MCF 10A (cell line): ENCODE measurements at places on chromosomes 1 and 21.

- H3K36me3 ChIP-seq: no peaks in the 10 kb centered on the region
- no peak overlapping the region for H3K4me3 ChIP-seq
- H3K27me3 ChIP-seq: no peaks in the 10 kb centered on the region
Measured at GRCh38 chr1:67898033-67898726, 64.9 kb upstream of the GNG12 start.

DNA sequence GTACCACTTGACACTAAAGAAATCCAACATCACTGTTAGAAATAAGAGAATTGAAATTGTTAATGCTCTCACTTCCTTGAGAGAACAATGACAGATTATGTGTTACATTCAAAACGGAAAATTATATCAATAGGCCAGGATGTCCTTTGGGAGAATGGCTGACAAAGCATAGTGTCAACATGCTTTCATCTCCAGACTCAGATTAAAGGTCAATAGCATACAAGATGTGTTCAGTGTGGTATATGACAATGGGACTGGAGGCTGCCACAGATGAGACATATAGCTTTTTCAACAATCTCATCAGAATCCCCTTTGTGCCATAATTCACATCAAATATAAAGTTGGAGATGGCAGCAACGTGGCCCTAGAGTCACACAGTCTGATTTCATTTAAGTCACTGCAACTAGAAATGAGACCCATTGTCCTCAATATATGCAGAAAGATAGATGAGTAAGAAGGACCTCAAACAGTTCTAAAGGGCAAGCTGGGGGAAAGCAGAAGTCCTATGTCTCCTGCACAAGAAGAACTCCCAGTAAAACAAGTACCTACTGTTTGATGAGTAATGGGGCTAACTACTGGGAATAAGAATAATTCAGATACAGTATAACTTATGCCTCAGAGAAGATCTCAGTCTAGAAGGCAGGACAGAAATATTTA, 327.9 kb downstream of the TTLL7 start:
- no peaks in the 10 kb centered on the region for H3K4me1 ChIP-seq
- H3K27ac ChIP-seq: no peak overlapping the region
- no peak for DNase-seq
- H3K36me3 ChIP-seq: no peaks in the 10 kb centered on the region
- no peaks in the 10 kb centered on the region for H3K27me3 ChIP-seq

- H3K27me3 ChIP-seq: peaks cover 9% of the 10 kb centered on the region
- H3K4me1 ChIP-seq: peaks cover 42% of the 10 kb centered on the region
- DNase-seq: peak; percentile 91
- H3K4me3 ChIP-seq: no peak overlapping the region
Measured at GRCh38 chr1:228842094-228842775, 107.0 kb downstream of the RHOU start.

GRCh38 chr1:18951818-18952391, 4.6 kb downstream of the IFFO2 start:
- no peak overlapping the region for H3K27ac ChIP-seq
- H3K4me3 ChIP-seq: no peak overlapping the region
- H3K36me3 ChIP-seq: peaks cover 18% of the 10 kb centered on the region
- no peak for DNase-seq
- no peaks in the 10 kb centered on the region for H3K27me3 ChIP-seq
- H3K4me1 ChIP-seq: peaks cover 54% of the 10 kb centered on the region

DNA sequence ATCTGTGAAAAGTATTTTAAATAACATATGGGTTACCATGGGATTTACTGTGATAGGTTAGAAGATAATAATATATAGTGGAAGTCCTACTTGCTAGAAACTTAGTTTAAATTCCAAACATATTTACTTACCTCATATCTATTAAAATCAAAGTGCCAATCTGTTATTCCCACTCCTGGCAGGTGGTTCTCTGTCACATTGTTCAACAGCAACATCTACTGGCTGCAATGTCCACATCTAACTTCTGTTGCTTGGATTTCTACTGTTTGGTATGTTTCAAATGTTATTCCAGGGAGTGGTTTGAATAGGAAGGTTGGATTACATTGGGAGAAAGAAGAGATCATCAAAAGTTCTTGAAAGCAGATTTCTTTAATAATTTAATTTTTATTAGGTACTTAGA, 122.5 kb upstream of the NCAM2 start:
- H3K36me3 ChIP-seq: no peaks in the 10 kb centered on the region
- no peak overlapping the region for H3K4me3 ChIP-seq
- H3K27me3 ChIP-seq: no peaks in the 10 kb centered on the region
- peak; percentile 35 for DNase-seq
- H3K4me1 ChIP-seq: no peaks in the 10 kb centered on the region
- no peak overlapping the region for H3K27ac ChIP-seq

- H3K4me1 ChIP-seq: peaks cover 16% of the 10 kb centered on the region
- no peaks in the 10 kb centered on the region for H3K27me3 ChIP-seq
Measured at GRCh38 chr1:234647245-234647644, 37.3 kb upstream of the IRF2BP2 start.

DNA sequence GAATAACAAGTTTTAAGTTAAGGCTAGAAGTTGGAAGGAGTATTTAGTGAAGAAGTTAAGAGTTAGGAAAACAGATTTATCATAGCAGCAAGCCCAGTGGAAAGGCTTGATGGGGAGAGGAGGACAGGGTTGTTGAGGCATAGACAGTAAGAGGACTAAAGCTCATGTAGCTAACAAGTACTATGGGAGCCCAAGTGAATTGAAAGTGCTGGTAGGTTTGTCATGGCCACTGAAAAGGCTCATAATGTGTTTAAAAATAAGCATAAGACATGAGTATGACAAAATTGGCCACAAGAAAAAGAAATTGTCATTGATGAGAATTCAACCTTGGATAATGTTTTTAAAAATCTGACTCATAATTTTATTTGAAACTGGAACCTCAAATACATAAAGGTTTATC, 49.2 kb upstream of the CRB1 start:
- H3K27me3 ChIP-seq: no peaks in the 10 kb centered on the region
- H3K4me3 ChIP-seq: no peak overlapping the region
- no peak for DNase-seq
- no peak overlapping the region for H3K27ac ChIP-seq

DNA sequence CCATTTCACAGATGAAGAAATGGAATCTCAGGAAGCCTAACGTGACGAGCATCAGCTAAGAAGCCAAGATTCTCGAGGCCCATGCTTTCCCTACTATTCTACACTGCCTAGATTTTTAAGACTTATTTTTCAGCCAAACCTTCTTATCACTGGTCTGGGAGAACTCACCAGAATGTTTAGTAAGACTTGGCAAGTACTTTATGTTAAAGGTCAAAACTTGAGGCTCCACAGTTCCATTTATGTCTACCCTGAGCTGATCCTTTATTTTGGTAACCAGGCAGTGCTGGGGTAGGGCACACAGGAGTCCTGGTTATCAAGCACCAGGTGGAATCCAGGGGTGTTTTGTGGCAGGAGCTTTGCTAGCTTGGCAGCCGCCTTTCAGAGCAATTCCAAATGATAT, 16.8 kb downstream of the PLXNA2 start:
- no peaks in the 10 kb centered on the region for H3K27me3 ChIP-seq
- peaks cover 9% of the 10 kb centered on the region for H3K36me3 ChIP-seq
- no peak overlapping the region for H3K4me3 ChIP-seq
- peaks cover 28% of the 10 kb centered on the region for H3K4me1 ChIP-seq

- H3K4me3 ChIP-seq: no peak overlapping the region
- H3K36me3 ChIP-seq: no peaks in the 10 kb centered on the region
Measured at GRCh38 chr1:80646053-80646452, 1154.7 kb upstream of the ADGRL2 start.

DNA sequence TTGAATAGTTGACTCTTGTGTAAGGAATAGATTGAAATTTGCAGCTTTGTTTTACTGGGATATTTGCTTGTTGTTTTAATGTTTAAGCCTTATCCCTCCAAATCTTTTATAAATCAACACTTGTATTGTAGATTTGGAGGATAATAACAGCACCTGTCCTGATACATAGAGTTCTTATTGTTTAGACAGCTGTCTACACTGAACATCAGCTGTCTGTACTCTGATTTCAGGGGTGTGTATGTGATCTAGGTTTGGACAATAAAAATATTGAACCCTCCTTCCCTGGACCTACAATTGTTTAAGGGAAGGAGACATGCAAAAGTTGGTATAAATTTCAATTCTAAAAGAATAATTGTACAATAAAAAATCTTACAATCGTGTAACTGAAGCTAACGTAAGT, 48.3 kb upstream of the DPH5 start:
- H3K4me1 ChIP-seq: no peaks in the 10 kb centered on the region
- H3K27ac ChIP-seq: no peak overlapping the region
- peaks cover 6% of the 10 kb centered on the region for H3K36me3 ChIP-seq
- no peaks in the 10 kb centered on the region for H3K27me3 ChIP-seq

- H3K4me1 ChIP-seq: peaks cover 6% of the 10 kb centered on the region
- DNase-seq: peak; percentile 47
- no peak overlapping the region for H3K4me3 ChIP-seq
Measured at GRCh38 chr1:40796939-40797667, 13.5 kb downstream of the KCNQ4 start.

DNA sequence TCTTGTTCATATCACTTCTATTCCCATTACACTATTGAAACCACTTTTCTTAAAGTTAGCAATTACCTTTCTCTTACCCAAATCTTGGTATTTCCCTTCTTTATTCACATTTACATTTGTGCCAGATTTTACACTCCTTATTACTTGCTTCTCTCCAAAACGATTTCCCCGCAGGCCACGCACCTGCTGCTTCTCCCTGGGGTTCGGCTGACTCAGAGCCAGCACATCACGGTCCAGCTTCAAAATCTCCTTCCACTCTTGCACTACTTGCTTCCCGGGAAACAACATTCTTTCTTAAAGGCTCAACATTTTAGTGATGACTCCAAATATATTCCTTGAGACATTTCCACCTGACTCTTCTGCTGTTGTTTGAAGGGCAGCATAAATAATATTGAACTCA, 20.7 kb downstream of the LHX9 start:
- H3K4me3 ChIP-seq: no peak overlapping the region
- no peaks in the 10 kb centered on the region for H3K36me3 ChIP-seq
- H3K27me3 ChIP-seq: no peaks in the 10 kb centered on the region
- H3K27ac ChIP-seq: no peak overlapping the region

- peak within 1 kb of the TSS; percentile 96 for H3K4me3 ChIP-seq
- H3K27ac ChIP-seq: peak within 1 kb of the TSS; percentile 97
- DNase-seq: peak; percentile 96
- H3K27me3 ChIP-seq: no peaks in the 10 kb centered on the region
Measured at GRCh38 chr1:186680245-186681061, at the start of gene PTGS2. Gene PTGS2, minus strand, starts transcription at chr1:186680423. Its CDS starts 133 bp downstream, at chr1:186680290.

DNA sequence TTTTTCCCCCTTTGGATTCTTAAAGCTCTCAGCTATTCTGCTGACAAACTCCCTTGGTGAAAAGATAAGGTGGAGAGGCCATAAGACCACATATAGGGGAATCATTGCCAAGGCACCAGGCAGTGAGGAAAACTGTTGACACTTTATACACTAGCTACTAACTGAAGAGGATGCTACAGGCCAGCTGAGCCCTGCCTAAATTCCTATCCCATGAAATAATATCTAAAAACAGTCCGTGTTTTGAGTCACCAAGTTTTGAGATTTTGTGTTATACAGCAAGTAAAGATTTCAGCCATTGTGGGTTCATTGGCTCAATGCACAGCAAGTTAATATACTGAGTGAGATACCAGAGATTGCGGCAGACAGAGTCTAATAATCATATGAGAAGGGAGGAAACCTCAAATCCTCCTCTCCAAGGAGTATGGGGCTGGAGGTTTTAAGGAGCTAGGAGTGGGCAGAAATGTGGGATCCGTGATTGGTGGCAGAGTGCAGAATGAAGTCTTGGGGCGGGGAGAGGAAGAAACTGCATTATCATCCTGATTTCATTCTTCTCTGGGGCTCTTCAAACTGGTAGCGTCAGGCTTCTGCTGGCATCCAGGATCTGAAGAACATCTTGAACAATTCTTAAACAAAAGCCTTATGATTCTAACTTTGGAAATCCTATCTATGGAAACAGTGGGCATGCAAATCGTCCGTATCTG, 9.2 kb downstream of the CLDN8 start:
- H3K4me1 ChIP-seq: peaks cover 7% of the 10 kb centered on the region
- H3K27me3 ChIP-seq: no peaks in the 10 kb centered on the region
- H3K27ac ChIP-seq: peak overlapping the region; percentile 25

- no peaks in the 10 kb centered on the region for H3K36me3 ChIP-seq
- peaks cover 41% of the 10 kb centered on the region for H3K4me1 ChIP-seq
- no peak overlapping the region for H3K4me3 ChIP-seq
- no peaks in the 10 kb centered on the region for H3K27me3 ChIP-seq
- no peak for DNase-seq
Measured at GRCh38 chr1:117824616-117825015, 104.8 kb downstream of the GDAP2 start.

GRCh38 chr1:215636258-215636965, 69.3 kb downstream of the KCTD3 start:
- H3K36me3 ChIP-seq: no peaks in the 10 kb centered on the region
- DNase-seq: peak; percentile 64
- no peaks in the 10 kb centered on the region for H3K27me3 ChIP-seq

GRCh38 chr1:187641015-187641414, 812.3 kb downstream of the PLA2G4A start:
- peaks cover 17% of the 10 kb centered on the region for H3K4me1 ChIP-seq
- no peak for DNase-seq
- no peak overlapping the region for H3K4me3 ChIP-seq
- H3K27ac ChIP-seq: no peak overlapping the region
- no peaks in the 10 kb centered on the region for H3K27me3 ChIP-seq
- no peaks in the 10 kb centered on the region for H3K36me3 ChIP-seq

DNA sequence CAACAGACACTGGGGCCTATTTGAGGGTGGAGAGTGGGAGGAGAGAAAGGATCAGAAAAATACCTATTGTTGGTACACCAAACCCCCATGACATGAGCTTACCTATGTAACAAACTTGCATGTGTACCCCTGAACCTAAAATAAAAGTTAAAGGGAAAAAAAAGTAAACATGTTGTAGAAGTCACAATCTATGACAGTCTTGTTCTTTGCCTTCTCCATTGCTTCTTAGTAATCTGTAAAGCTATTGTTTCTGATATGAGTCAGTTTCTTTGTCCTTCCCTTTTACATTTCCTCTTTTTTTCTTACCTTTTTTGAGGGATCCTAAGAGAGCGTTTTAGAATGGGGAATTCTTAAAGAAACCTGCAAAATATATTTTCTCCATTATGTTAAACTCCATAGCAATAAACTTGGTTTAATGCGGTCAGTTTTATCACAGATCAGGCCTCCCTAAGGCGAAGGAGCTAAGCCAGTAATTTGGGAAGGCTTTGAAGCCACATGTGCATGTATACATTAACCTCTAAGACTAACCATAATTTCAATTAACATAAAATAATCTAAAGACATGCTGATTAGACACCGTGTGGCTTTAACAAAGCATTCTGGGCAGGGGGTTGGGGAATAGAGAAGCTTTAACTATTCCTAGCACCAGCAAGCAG, 77.8 kb upstream of the C1orf105 start:
- no peaks in the 10 kb centered on the region for H3K27me3 ChIP-seq
- H3K4me1 ChIP-seq: peaks cover 14% of the 10 kb centered on the region
- no peak for DNase-seq
- no peaks in the 10 kb centered on the region for H3K36me3 ChIP-seq
- H3K4me3 ChIP-seq: no peak overlapping the region

DNA sequence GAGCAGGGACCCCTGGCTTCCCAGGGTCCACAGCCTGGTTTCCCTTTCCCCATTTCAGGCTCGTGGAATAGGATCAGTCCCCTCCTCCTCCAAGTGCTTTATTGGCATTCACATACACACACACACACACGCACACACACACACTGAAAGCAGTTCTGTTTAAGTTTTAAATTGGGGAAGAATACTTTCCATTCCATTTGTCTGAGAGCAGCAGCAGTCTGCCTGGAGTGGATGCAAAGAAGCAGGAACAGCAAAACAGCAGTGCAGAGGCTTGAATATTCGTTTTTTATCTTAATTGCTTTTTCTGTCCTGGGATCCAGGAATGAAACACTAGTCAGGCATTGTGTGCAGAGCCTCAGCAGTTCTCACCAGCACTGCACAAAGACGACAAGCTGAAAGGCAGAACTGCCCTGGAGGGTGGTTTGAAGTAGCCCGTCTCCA, 7.1 kb downstream of the CYB561D1 start:
- no peaks in the 10 kb centered on the region for H3K27me3 ChIP-seq
- H3K36me3 ChIP-seq: peaks cover 11% of the 10 kb centered on the region
- H3K4me1 ChIP-seq: peaks cover 4% of the 10 kb centered on the region
- H3K4me3 ChIP-seq: no peak overlapping the region
- H3K27ac ChIP-seq: no peak overlapping the region
